GM12892 (cell line): ENCODE measurements at places on chromosomes 1 and 21.

GRCh38 chr1:27591622-27592021, 12.3 kb downstream of the AHDC1 start:
- no peak for DNase-seq

GRCh38 chr1:221891708-221892107, 149.8 kb upstream of the DUSP10 start:
- DNase-seq: no peak

DNA sequence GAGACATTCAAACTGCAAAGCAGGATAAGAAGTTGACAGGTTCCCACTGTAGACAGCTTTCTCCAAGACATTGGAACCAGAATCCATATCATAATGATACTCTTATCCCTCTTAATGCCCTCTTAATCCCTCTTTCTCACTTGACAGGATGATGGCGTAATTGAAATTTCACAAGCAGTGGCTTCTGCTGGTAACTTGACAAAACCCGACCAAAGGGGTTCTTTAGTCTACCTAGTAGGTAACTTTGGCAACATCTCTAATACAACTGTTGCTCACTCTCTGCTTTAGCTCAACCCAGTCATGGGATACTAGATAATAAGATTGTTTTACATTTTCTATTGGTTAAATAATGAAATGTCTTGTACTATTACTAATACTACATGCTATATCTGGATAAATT, 34.7 kb downstream of the S100A10 start:
- DNase-seq: no peak

- no peak for DNase-seq
Observed at GRCh38 chr1:89254658-89255287, 17.9 kb downstream of the GBP5 start.

- DNase-seq: no peak
Observed at GRCh38 chr1:175009532-175009931, 9.8 kb downstream of the CACYBP start.

- no peak for DNase-seq
Observed at GRCh38 chr1:38118976-38119375, 72.4 kb upstream of the POU3F1 start.

GRCh38 chr1:167207940-167208623, 12.6 kb upstream of the POU2F1 start:
- DNase-seq: no peak

- no peak for DNase-seq
Observed at GRCh38 chr1:67863637-67864036, 30.4 kb upstream of the GNG12 start.

GRCh38 chr1:145824499-145824842, 471 bp downstream of the POLR3C start:
- DNase-seq: no peak

GRCh38 chr1:111392042-111392441, 35.5 kb downstream of the OVGP1 start:
- DNase-seq: no peak

DNA sequence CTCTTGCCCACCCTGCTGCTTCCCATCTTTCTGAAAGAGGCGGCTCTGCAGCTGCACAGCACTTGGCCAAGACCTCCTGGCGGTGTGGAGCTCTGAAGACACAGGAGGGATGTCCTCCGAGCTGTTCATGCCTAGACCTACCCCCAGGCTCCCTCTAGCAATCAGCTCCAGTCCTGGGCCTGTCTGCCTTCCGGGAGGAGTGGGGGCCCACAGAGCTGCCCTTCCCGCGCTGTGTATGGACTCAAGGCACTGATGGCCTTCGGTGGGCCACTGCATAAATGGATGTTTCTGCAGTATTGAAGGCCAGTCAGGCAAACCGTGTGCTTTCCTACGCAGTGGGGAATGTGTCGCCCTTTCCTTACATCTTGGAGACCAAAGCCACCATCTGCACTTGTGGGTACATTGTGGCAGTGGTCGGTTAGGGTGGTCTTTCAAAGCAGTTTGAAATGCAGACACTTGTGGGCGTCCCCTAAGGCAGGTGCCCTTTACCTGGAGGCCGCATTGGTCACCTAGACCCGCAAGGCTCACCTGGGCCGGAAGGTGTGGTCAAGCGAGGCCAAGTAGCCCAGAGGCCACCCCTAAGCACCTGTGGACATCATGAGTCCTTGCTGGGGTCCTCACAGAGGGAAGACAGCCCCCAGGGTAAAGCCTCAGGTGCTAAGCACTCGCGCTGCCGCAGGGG, 912 bp upstream of the PKNOX1 start:
- no peak for DNase-seq

DNA sequence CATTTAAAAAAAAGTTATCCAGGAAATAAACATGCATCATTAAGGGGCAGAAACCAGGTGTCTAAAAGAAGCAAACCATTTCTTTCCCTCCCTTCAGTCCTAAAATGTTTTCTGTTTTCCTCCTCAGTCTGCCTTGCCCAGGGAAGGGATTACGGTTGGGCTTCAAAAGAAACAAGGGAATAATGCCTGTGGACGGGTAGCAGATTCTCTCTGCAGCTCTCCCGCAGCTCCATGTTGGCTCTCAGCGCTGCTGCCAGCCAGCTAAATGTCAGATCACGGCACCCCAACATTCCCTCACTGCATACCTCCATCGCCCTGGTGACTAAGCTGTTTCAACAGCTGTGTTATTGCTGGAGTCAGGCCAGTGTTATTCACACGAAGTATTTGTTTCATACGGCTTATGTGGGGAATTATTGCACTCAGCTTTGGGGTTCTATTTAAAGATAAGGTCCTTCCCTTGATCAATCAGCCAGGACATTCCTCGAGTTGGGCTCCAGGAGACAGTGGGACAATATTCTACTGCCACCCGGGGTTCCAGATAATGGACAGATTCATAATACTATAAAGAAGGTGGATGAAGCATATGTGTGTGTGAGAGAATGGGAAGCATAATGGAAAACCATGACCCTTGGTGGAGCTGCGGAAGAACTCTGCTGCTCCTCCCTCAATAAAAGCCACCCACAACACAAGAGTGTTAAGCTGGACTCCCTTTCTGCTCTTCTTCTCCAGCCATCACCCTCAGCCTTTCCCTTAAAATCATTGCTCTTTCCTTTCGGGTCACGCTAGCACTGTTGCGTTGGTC, 58.2 kb downstream of the WLS start:
- DNase-seq: no peak

- DNase-seq: no peak
Observed at GRCh38 chr1:40630488-40631223, 34.8 kb downstream of the RIMS3 start.

GRCh38 chr1:184158896-184159681, 107.6 kb downstream of the TSEN15 start:
- no peak for DNase-seq

DNA sequence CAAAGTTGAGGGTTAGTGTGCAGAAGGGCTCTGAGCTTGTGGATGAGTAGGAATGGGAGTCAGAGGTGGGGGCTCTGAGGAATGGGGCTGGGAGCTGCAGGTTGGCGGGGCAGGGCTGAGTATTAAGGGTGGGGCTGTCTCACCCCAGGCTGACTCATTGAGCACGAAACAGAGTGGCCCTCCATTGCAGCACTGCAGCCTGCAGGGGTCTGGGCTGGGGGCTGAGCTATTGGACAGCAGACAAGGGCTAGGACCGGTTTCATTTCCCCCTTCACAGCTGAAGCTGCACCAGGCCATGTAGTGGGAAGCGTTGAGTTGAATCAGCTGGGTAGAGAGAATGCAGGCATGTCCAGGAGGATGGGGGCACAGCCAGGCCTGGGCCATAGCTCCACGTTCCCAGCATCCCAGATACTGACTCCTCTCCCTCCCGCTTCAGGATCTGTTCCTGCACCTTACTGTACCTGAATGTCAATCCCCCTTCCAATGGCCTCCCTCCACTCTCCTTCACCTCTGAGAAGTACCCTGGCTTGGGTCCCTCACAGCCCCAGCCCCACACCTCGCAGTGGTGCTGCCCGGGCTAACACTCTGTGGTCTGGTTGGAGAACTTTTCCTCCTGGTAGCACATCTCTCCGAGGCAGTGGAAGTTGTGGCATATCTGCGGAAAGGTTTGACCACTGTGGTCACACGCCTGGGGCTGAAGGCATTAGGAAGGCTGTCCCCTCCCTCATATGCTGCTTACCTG, 4.4 kb upstream of the INPP5B start:
- no peak for DNase-seq

- DNase-seq: no peak
Observed at GRCh38 chr1:39450956-39451606, 40.4 kb upstream of the BMP8A start.

DNA sequence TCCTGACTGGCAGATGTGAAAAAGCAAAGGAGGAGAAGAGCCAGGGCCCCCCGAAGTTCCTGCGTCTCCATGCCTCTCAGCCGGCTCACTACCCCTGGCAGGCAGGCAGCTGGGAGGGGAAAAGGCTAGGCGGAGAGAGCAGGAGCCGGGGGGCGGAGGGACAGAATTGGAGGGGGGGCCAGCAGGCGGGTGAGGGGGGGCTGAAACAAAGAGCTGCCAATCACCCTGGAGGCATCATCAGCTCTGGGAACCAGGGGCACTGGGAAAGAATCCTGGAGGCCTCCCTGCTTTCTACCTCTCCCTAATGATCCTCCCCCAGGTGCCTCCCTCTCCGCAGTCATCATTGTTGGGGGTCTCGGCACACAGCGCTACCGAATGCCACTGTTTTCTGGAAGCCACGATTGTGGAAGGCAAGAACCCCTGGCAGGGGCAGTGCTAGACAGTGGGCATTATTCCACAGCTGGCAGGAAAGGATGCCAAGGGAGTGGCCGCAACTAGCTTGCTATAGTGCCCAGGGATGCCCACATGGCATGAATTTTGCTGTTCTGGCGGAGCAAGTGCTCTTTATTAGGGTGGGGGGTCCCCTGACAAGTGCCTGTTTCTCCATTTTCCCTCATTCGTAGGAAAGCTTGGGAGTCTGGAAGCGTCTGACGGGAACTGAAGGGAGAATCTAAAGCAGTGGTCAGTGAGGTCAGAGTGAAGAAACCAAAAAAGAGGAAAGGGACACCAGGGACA, at the start of gene THBS3:
Gene THBS3 (minus strand): TSS at position 92 of the 735 bp plus-strand sequence. CDS start 21 bp downstream, at position 71.
- no peak for DNase-seq

- DNase-seq: no peak
Observed at GRCh38 chr1:30903343-30904034, 5.1 kb downstream of the SDC3 start.

GRCh38 chr1:185425163-185425562, 108.1 kb upstream of the IVNS1ABP start:
- DNase-seq: no peak

DNA sequence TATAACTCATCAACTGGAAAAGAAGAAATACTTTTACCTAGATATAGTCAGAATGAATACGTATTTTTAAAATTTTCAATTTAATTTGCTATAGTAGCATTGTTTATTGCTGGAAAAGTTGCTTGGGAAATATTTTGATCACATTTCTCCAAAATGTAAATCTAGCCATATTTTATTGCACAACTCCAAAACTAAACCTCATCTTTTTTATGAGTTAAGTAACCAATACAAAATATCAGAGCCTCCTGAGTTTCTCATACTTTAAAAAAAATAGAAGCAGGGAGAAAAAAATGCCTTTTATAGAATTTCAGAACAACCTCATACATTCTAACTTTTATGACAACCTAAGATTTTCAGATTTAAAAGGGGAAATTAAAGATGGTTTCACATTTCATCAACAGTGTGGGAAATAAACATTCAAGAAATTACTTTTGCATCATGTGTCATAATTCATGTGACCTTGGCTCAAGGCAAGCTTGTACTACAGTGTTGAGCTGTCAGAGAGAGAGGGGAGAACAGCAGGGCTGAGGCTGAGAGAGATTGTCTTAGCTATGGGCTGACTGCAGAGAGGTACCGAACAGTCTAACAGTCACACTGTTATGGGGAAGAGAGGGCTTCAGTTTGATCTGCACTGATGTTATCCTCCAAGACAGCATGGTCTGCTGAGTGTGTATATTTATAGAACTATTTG, 519.0 kb downstream of the LTN1 start:
- no peak for DNase-seq

GRCh38 chr1:238962941-238963340, 423.4 kb upstream of the CHRM3 start:
- DNase-seq: no peak

DNA sequence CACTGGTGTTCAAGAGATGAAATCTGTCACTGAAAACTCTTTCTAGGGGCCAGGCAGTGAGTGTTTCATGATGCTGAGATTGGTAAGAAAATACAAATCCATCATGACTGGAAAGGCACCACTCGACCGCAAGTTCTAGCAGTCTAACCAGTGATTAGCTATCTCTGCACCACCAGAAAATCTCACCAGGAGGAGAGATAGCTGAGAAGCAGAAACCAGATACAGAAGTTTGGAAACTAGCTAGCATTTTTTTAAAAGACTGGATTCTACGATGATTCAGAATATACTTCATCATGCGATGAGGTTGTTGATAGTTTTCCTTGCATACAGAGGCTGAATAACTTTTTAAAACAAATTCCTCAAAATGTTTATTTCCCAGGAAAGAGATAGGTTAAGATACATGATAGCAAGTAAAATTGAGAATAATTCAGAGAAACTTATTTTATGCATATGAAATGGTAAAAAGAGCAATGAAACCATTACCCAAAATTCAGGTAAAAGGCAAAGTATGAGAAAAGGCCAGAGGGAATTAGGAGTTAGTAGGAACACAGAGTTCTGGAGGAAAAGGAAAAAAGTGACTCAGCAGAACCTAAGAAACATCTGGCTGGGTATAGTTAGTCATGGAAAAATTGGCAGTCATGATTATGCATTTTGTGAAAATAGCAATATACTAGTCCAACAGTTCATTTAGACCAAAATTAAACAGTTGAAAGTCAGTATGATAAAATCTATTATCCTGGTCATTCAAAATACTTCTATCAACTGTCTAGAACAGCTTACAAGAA, 3.3 kb upstream of the F3 start:
- DNase-seq: no peak

DNA sequence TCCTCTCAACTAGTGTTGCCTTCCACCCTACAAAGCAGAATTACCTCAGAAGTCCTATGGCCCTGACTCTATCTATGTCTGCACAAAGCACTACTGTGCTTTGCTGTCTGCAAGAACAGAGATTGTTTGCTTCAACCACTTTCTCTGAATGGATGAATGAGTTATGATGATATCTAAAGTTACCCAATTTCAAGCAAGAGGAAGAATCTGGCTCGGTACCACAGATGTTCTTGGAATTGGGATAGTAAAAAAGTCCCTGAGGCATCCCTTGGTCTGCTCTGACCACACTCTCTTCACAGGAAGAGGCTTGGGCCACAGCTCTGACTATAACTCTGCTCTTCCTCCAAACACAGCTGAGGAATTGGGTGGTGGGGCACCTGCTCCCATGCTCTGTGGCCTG, 31.2 kb downstream of the MTARC1 start:
- no peak for DNase-seq

- no peak for DNase-seq
Observed at GRCh38 chr1:240876071-240876470, 264.1 kb upstream of the GREM2 start.

DNA sequence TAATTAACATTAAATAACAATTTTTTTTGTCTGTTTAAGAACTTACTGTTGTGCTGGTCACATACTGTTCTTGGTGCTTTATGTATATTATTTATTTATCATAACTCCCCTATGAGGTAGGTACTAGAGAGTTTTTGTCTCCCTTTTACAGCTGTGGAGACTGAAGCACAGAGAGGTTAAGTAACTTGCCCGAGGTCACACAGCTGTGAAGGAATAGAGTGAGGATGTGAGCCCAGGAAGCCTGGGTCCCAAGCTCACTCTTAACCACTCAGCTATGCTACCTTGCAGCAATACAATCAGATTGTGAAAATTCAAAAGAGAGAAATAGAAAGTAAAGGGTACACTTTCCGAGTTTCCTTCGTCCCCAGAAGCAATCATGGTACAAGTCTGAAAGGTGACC, 35.6 kb upstream of the FHAD1 start:
- no peak for DNase-seq

- DNase-seq: no peak
Observed at GRCh38 chr21:44078411-44078981, 28.7 kb upstream of the PWP2 start.

- no peak for DNase-seq
Observed at GRCh38 chr1:12340544-12340930, 110.7 kb downstream of the VPS13D start.
